ENCODE measurements at places on chromosomes 6 and 20.
A peak's percentile ranks its signal among the peaks of the same experiment; 100 is the strongest.

- H3K4me1 ChIP-seq = peaks cover 14% of the 10 kb centered on the region
- no peak for DNase-seq
- peaks cover 58% of the 10 kb centered on the region for H3K27me3 ChIP-seq
- H3K36me3 ChIP-seq = no peaks in the 10 kb centered on the region
Measured at GRCh38 chr6:70281923-70282311, 21.0 kb downstream of the COL9A1 start.

DNA sequence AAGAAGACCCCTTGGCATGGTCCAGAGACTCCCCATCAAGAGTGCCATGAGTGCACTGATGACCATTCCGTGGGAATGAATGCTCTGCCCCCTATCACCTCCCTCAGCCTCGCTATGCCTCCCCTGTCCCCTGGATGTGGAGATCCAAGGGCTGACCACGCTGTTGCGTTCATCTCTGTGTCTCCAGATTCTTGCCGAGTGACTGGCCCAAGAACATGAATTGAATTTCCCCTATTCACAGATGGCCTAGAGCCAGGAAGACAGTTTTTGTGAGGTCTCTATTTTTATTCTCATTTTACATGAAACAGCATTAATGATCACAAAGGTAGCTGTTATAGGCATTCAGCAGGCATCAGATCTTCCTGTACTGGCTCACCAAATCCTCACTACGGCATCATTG is 33.6 kb downstream of the MAFB start:
- H3K27me3 ChIP-seq = no peaks in the 10 kb centered on the region
- peaks cover 30% of the 10 kb centered on the region for H3K4me1 ChIP-seq
- H3K27ac ChIP-seq = peak overlapping the region; percentile 84
- no peaks in the 10 kb centered on the region for H3K36me3 ChIP-seq
- no peak overlapping the region for H3K4me3 ChIP-seq

DNA sequence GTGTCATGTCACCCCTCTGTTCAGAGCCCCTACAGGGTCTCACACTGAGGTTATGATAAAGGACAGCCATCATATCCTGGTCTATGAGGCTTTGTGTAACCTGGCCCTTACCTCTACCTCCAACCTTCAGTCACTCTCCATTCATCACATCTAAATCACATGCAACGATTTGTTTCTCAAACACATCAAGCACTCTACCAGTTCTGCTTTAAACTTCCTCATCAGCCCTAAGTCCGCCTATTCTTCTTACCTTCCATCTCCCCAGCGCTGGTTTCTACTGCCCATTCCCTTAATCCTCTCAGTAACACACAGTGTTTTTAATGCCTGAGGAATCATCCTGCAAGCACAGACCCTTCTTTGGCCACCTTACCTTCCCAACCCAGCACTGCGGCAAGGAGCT is 17.9 kb upstream of the BACH2 start:
- DNase-seq = no peak
- H3K4me1 ChIP-seq = no peaks in the 10 kb centered on the region
- no peak overlapping the region for H3K4me3 ChIP-seq
- no peaks in the 10 kb centered on the region for H3K36me3 ChIP-seq
- no peaks in the 10 kb centered on the region for H3K27me3 ChIP-seq
- H3K27ac ChIP-seq = no peak overlapping the region

DNA sequence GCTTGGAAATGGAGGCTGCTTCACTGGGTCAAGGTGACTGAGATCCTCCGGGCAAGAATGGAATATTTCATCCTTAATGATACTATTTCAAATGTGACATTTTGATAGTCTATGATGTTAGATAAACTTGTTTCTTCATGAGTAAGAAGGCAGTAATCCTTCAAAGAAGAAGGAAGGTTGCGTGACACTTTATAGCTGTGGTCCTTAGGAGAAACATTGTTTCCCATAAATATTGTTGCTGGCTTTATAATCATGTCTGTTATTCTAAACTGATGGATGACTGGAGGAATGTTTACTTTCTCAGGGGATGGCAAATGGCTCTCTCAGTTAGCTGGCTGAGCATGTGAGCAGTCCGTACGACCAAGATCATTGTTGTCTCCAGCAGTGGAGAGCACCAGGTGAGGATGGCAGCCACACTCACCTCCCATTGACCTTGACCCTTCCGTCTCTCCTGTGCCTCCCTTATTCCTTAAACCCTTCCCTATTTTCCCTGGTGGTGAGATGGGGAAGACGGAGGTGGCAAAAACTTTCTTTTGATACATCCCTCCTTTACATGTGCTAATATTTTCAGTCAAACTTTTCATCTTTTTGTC is 171.2 kb upstream of the OLIG3 start:
- H3K4me1 ChIP-seq = no peaks in the 10 kb centered on the region
- no peaks in the 10 kb centered on the region for H3K27me3 ChIP-seq
- no peak overlapping the region for H3K4me3 ChIP-seq
- H3K36me3 ChIP-seq = no peaks in the 10 kb centered on the region

DNA sequence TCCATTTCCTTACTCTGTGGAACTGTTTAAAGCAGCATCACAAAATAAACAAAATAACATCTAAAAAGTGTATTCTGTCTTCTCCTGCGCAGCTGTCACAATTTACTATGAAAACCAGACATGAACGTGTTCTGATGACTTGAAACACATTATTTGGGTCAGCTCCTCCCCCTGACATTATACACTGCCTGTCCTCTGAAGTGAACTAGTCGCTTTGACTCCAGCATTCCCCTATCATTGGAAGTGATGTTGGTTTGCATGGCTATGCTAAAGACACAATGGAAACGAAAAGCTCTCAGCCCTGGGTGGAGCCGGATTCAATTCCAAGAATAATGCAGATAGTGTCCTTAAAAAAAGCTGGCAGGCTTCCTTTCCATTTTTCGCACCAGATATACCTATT is 125.9 kb downstream of the FYN start:
- DNase-seq = no peak
- H3K27ac ChIP-seq = no peak overlapping the region
- H3K36me3 ChIP-seq = no peaks in the 10 kb centered on the region
- no peaks in the 10 kb centered on the region for H3K27me3 ChIP-seq

- peak; percentile 94 for DNase-seq
- peak overlapping the region; percentile 66 for H3K27ac ChIP-seq
- no peak overlapping the region for H3K4me3 ChIP-seq
Measured at GRCh38 chr6:170049641-170050561, 241.0 kb downstream of the DLL1 start.

DNA sequence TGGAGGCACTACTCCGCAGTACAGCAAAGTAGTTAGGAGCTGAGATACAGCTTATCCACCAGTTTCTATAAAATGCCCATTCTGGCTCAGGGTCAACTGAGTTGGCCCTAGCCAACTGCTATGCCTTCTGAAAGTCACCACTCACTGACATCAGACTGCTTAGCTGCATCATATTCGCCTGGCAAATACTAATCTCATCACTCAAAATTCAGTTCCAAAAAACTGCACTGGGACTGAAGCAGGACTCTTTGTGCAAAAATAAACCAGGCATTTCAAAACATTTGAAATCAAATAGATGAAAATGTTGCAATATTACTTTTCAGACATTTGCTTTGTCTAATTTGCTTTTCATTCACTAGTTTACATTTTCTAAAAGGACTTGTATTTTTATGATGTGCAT is 230.0 kb downstream of the ALDH8A1 start:
- H3K4me3 ChIP-seq = no peak overlapping the region
- no peak for DNase-seq
- peaks cover 48% of the 10 kb centered on the region for H3K4me1 ChIP-seq
- no peaks in the 10 kb centered on the region for H3K27me3 ChIP-seq
- H3K27ac ChIP-seq = peak overlapping the region; percentile 73
- no peaks in the 10 kb centered on the region for H3K36me3 ChIP-seq

DNA sequence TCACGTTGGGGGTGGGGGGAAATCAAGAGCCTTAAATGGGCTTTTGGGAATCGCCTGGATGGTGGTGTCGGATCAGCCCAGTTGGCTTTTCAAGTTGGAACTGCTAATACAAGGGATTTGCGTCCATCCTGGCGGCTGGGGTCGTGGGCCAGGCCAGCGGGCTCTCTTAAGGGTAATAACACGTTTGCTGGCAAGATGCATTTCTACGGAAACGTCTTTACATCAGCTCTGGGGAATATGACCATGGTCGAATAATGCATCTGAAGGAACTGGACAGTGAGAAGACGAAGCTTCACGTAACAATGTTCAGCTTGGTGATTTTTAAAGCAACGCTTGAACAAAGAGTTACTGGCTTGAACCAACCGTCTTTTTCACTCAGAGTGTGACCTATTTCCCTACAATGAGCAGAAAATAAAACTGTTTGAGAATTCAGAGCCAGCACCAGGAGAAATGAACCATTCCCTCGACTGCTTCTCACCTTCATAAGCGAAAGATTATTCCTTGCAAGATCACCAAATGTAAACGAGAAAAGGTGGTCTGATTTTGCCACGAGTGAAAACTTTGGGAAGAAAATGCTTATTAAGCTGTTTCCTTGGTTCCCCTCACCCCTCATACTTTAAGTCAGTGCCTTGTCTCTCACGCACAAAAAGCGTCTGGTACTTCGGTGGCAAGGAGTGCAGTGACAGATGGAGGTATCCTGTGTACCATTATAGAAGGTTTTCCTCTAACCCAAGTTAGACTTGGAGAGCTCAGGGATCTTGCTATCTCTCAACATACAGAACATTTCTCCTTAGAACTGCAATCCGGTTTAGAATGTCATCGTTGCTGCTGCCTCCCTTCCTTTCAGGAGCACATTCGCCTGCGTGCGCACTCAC is 1.4 kb upstream of the MARCKS start:
- no peaks in the 10 kb centered on the region for H3K27me3 ChIP-seq
- no peak for DNase-seq
- peaks cover 29% of the 10 kb centered on the region for H3K4me1 ChIP-seq
- peak overlapping the region; percentile 92 for H3K27ac ChIP-seq
- peak overlapping the region; percentile 75 for H3K4me3 ChIP-seq

DNA sequence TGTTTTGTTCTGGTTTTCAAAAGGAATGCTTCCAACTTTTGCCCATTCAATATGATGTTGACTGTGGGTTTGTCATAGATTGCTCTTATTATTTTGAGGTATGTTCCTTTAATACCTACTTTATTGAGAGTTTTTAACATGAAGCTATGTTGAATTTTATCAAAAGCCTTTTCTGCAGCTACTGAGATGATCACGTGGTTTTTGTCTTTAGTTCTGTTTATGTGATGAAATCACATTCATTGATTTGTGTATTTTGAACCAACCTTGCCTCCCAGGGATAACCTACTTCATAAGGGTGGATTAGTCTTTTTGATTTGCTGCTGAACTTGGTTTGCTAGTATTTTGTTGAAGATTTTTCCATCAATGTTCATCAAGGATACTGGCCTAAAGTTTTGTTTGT is 92.7 kb upstream of the TCF21 start:
- no peaks in the 10 kb centered on the region for H3K4me1 ChIP-seq
- no peak overlapping the region for H3K4me3 ChIP-seq

DNA sequence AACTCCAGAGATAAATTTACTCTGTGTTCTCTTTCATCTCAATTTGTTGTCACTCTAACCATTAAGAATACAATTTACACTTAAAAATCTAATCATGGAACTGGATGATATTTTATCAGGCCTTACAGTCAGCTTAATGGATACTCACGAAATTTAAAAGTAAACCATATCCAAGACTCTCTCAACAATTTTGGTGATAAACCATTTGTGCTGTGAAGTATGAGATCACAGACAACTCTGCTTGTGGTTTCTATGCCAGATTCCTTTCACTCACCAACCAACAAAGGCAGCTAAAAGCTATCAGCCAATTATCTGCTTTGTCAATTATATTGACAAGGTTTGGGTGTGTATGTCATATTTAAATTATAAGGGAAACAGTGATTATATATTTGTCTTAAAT is 155.8 kb downstream of the TRDN start:
- no peaks in the 10 kb centered on the region for H3K36me3 ChIP-seq
- DNase-seq = no peak
- H3K4me1 ChIP-seq = no peaks in the 10 kb centered on the region
- no peak overlapping the region for H3K27ac ChIP-seq

DNA sequence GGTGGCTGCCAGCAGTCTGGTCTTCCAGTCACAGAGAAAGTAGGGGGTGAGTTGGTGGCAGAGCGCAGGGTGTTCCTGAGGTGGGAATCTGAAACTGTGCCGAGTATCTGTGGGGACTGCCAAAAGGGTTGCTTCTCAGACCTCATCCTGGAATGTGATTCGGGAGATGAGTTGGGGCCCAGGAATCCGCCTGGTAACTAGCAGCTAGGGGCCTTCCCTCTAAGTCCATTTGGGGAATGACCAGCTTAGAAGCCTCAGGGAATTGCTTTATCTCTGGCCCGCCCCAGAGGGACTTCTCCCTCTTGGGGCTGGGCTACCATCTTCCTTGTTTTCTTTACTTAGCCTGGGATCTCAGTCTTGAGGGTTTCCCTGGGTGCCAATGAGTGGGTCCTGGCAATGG is 49.6 kb downstream of the MOCS1 start:
- H3K4me3 ChIP-seq = no peak overlapping the region
- H3K4me1 ChIP-seq = peaks cover 16% of the 10 kb centered on the region
- H3K27me3 ChIP-seq = no peaks in the 10 kb centered on the region
- DNase-seq = no peak

GRCh38 chr6:55040102-55040848 is 134.0 kb upstream of the HCRTR2 start:
- H3K27me3 ChIP-seq = no peaks in the 10 kb centered on the region
- H3K36me3 ChIP-seq = no peaks in the 10 kb centered on the region
- H3K4me3 ChIP-seq = no peak overlapping the region
- no peak for DNase-seq
- no peaks in the 10 kb centered on the region for H3K4me1 ChIP-seq

DNA sequence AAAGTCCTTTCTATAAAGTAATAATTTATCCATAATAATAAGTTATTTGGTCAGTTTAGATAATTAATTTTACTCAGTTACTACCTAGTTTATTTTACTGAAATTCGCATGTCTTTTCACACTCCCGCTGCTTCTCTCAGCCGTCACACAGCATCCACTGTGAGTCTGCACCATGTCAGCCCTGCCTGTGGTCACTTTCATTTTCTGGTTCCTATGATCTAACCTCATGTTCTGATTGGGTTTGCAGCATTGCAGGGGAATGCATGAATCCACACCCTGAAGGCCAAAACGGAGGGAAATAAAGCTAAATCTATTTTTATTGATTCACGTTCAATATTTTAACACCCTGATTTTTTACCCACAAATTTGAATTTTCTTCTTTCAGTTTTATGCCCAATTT is 47.4 kb downstream of the PDE10A start:
- no peaks in the 10 kb centered on the region for H3K27me3 ChIP-seq
- DNase-seq = no peak
- H3K36me3 ChIP-seq = no peaks in the 10 kb centered on the region
- no peak overlapping the region for H3K27ac ChIP-seq
- no peaks in the 10 kb centered on the region for H3K4me1 ChIP-seq

- no peak overlapping the region for H3K4me3 ChIP-seq
- peaks cover 46% of the 10 kb centered on the region for H3K27me3 ChIP-seq
- no peak overlapping the region for H3K27ac ChIP-seq
- H3K4me1 ChIP-seq = peaks cover 17% of the 10 kb centered on the region
Measured at GRCh38 chr20:2817341-2817726, 1.2 kb downstream of the TMEM239 start.
